Kidney tubule cell (primary cell): ENCODE measurements at places on chromosomes 5 and 9.

GRCh38 chr5:142627383-142628217 is 58.3 kb downstream of the FGF1 start:
- no peak for DNase-seq

DNA sequence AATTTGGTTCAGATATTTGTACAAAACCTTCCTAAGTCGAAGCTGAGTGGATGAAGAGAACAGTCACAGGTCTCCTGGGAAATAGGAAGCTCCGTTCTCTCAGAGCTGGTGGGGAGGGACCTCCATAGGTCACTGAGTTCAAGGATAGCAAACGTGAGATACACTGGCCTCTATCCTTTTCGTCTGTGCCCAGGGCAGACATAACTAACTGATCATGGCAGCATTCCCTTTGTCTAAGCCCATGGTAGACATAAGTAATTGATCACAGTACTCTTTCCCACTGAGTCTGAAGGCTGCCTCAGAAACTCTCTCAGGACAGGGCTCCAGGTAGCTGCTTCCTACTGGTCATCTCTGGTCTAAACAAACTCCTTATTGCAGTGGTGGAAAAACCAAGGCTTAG is 12.3 kb upstream of the CORO2A start:
- DNase-seq, result no peak

DNA sequence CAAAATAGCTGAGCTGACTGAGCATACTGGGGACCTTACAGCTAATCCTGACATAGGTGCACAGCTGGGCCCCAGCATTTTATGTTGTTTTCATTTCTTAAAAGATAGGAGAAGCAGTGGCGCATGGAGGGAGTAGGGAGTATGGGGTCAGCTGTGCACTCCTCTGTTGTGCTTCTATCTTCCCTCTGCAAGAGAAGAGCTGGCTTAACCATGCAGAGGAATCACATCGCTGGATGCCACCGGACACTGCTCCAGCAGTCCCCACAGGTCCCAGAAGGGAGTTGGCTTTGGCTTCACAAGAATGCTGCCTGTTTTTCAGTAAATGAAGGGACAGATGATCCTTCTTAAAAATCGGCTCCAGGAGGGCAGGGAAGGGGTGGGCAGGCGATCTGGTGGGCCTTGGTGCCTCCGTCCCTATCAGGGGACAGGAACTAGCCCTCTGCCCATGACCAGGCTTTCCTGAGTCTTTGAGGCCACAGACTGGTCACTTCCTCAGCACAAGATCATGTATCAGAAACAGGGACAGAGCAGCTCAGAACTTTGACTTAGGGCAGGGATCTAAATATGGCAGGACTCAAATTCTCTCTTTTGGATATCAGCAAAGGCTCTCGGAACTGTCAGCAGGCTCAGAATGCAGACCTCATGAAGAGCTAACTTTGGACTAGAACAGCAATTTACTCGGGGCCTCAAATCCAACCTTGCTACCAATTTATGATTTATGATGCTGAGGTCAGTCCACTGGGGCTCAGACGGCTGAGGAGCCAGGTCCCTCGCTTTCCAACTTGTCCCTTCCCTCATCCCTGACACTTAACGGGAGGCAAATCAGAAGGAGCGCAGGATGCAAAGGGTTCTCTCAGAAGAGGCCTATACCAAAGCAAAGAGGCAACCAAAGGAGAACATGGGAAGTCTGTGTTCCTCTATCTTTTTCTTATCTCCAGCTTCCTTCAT is 47.2 kb downstream of the MARCHF3 start:
- no peak for DNase-seq

- no peak for DNase-seq
Observed at GRCh38 chr5:111486055-111486454, 26.3 kb downstream of the STARD4 start.

DNA sequence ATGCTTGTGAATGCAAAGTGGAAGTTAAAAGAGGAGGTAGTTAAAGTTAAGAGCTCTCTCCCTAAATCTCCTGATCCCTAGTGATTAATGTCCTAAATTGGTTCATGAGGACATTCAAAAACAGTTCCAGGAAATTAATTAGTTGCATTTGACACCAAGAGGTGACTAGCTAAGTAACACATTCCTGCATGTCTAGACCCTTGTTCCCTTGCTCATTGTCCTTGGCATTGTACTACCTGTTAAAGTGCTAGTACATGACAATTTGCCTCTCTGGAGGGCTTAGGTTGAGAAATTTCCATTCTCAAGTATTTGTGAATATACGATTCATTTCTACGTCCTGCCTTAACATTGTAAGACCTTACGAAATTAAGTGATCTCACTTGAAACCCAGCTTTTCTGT is 278.6 kb upstream of the CDH10 start:
- no peak for DNase-seq

GRCh38 chr5:82107267-82107666 is 135.4 kb downstream of the ATG10 start:
- no peak for DNase-seq

- no peak for DNase-seq
Observed at GRCh38 chr9:98997604-98998003, 53.9 kb downstream of the COL15A1 start.

- DNase-seq, result no peak
Observed at GRCh38 chr5:149951138-149951749, 6.7 kb upstream of the PDE6A start.

DNA sequence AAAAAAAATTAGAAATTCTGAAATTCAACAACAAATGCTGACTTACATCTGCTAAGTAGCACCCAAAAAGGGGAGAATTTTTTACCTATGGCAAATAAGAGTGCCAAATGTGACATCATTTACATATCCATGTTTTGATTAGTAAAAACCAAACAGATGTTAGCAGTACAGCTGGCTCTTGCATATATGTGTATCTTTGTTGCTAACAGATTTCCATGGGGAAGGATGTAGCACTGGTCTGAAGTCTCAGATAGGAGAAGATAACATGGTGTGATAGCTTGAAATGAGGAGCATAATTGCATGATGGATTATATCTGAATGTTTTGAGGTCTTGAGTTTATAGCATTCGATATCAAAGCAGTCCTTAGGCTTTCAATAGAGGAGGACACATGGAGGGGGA is 17.5 kb downstream of the PIK3R1 start:
- DNase-seq, result no peak

- DNase-seq, result peak; percentile 76
Observed at GRCh38 chr5:5387192-5387591, 35.3 kb upstream of the ICE1 start.

- DNase-seq, result peak; percentile 11
Observed at GRCh38 chr5:548256-548655, 24.0 kb upstream of the SLC9A3 start.

DNA sequence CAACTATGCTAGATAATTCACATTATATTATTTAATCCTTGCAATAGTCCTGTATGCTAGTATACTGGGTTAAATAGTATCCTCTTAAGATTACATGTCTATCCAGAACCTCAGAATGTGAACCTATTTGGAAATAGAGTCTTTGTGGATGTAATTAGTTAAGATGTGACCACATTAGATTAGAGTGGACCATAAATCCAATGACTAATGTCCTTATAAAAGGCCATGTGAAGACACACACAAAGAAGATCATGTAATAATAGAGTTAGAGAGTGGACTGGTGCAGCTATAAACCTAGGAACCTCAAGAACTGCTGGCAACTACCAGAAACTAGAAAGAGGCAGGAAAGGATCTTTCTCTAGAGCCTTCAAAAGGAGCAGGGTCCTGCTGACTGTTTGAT is 263.6 kb upstream of the PTGER4 start:
- DNase-seq, result no peak

DNA sequence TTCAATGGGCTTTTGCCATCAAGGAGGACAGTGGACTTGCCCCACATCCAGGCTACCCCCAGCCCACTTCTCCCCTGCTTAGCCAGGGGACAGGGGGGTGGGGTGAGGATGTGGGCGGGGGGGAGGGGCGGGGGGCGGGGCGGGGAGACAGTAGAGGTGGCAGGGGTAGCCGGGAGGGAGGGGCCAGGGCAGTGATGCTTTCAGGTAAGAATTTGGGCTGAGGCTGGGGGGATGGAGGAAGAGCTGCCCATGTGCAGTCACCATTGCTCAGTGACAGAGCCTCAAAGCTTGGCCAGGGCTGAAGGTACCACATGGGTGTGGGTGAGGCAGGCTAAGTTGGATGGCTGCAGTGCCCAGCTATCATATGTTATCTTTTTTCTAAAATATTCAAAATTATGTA is 40.7 kb upstream of the HNRNPA0 start:
- DNase-seq, result no peak

DNA sequence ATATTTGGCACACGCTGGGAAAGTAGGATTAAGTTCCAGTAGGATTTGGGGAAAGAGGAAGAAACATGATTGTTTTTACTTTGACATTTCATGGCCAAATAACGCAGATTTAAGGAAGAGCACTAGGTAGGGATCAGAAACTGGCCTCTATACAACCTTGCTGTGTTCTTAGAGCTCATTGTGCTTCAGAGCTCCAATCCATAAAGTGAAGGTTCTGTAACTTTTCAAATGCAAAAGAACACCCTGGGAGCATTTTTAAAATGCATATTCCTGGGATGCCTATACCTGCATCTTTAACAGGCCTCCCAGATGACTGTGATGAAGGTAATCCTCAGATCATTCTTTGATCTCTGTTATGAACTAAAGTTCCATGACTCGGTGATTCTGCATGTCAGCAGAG is 77.1 kb downstream of the YIPF5 start:
- DNase-seq, result no peak

DNA sequence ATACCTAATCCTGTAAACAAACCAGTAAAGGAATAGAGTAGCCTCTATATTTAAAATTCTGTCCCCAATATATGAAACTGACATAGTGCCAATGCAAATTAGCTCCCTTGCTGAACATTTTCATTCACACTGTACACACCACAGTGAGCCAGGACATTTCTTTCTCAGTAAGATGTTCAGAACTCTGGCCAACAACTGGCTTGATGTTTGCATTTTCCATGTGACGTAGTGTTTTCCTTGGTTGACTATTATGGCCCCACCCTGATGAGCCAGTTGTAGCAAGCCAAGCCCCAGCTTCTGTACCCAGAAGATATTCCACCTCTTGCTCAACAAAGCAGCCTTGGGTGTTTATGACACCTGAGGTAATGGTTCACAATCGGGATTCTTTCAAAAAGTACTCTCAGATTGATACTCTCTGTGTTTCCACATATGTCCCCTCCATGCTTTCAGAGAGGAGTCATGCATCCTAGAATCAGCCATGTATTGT is 17.7 kb upstream of the ANXA1 start:
- no peak for DNase-seq

DNA sequence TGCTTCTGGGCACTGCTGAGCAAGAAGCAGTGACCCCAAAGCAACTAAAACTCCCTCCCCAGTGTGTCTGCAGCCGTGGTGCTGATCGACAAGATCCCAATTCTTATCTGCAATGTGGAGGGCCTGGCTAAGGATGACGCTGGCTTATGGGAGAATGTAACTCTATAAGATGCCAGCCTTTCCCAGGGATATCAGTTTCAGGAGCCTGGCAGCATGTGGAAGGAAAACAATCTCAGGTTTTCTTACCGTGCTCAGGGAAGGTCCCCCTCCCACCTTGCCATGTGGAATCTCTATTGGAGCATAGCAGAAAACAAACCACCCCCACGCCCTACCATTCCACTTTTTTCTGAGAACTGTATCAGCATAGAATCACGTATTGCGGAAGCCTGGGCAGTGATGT is 87.7 kb upstream of the PTPN3 start:
- no peak for DNase-seq

- no peak for DNase-seq
Observed at GRCh38 chr9:88835772-88836171, 155.5 kb upstream of the S1PR3 start.

DNA sequence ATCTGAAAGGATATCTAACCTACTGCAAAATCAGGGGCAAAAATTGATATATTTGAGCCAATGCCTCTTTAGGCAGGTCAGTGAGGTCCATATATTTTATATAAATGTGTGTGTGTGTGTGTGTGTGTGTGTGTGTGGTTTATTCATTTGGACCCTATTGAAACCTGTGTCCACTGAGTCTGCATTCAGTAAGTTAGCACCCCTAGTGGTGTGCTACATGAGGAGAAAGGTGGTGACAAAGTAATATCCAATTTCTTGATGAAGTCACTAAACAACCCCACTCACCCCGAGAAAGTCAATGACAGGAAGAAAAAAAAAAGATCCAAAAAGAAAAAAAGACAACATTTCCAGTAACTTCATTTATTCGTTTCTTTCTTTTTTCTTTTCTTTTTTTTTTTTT is 4.1 kb downstream of the FBXW11 start:
- DNase-seq, result no peak

DNA sequence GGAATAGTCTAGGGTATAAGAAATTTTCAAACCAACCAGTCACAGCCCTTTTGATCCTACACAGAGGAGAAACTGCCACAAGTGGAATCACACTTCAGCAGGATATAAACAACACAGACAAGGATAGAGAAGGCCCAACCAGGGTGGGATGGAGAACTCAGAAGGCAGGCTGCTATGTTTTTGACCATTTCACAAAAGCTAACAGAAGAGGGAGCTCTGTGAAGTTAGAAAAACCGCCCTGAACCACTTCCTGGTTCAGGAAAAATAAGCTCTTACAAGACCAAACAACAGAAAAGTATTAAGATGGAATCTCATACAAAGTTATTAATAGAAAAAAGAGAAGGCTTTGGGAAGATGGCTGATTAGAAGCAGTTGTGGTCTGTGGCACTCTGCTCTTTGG is 960 bp upstream of the IFNB1 start:
- DNase-seq, result peak; percentile 8

- no peak for DNase-seq
Observed at GRCh38 chr9:91103931-91104330, 257.8 kb downstream of the AUH start.

- peak; percentile 49 for DNase-seq
Observed at GRCh38 chr9:110814159-110814558, 145.6 kb downstream of the MUSK start.

- DNase-seq, result no peak
Observed at GRCh38 chr5:10789021-10789420, 28.0 kb upstream of the DAP start.

- DNase-seq, result peak; percentile 52
Observed at GRCh38 chr5:158967541-158967940, 132.2 kb downstream of the EBF1 start.

GRCh38 chr9:36845844-36846243 is 188.2 kb downstream of the PAX5 start:
- no peak for DNase-seq

DNA sequence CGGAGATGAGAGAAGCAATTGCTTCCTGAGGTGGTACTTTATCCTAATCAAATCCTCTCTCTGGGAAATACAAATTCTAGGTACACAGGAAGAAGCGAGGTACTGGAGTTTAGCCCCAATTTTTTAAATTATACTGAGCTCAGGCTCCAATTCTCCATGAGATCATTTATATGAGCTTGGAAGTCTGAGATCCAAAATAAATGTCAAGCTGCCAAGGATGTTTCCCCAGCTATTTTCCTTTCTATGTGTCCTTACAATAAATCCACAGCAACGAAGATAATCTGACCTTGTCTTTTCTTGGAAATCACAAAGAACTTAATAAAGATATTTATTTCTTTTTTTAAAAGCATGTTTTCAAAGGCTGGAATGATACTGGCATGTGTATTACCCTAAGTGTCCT is 597.3 kb downstream of the GABRG2 start:
- DNase-seq, result no peak

DNA sequence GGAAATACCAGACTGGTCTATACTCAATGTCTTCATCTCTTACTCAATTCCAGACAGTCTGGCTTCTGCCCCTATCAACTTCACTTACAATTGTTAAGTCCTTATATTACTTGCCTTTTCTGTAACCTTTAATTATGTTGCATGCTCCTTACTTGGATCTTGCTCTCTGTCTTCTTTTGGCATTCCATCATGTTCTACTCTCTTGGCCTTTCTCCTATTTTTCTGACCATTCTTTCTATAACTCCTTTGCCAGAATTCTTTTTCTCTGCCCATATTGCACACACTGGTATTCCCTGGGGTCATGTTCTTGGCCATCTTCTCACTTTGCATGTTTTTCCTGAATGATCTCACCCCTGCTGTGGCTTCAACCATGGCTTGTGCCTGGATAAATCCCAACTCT is 209.8 kb upstream of the ZNF462 start:
- peak; percentile 20 for DNase-seq
